Ecto neural progenitor cell (in vitro differentiated cells): ENCODE measurements at places on chromosomes 5 and 9.

- no peak for DNase-seq
These were observed 87.9 kb downstream of the SEMA4D start for GRCh38 chr9:89410022-89410421.

GRCh38 chr5:166823360-166823759 is 1468.1 kb upstream of the WWC1 start:
- no peak for DNase-seq

DNA sequence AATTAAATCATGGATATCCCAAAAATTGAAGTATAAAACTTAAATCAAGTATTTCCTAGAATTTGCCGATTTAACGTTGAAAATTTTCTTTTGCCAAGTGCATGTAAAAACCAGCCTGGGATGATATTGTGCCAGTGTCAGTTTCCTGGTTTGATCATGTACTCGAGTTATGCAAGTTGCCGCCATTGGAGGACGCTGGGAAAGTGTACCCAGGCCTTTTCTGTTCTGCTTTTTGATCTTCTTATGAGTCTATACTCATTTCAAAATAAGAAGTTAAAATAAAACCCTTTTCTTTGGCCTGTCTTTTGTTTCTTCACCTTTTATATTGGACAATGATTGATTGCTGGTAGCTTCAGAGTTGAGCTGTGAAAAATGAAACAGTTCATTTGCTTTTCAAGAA is 93.1 kb upstream of the NFIL3 start:
- no peak for DNase-seq

DNA sequence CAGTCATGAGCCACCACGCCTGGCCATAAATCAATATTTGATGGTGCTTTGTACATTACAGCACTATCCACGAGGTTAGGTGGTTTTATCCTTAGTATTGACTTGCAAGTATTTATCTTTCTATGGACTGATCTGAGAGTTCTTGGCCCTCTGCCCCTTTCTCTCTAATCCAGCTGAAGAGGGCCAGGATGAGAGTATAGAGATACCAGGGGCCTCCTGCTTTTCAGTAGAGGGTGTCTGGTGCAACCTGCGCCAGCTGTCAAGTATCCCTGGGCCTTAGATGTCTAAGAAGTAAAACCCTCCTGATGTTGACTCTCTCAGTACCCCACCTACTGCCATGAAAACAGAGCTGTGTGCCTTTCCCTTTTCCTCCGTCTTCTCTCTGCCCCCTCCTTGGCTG is 153.4 kb downstream of the SLIT3 start:
- no peak for DNase-seq

- DNase-seq, result no peak
These were observed 222.6 kb downstream of the PRDM9 start for GRCh38 chr5:23730023-23730422.

DNA sequence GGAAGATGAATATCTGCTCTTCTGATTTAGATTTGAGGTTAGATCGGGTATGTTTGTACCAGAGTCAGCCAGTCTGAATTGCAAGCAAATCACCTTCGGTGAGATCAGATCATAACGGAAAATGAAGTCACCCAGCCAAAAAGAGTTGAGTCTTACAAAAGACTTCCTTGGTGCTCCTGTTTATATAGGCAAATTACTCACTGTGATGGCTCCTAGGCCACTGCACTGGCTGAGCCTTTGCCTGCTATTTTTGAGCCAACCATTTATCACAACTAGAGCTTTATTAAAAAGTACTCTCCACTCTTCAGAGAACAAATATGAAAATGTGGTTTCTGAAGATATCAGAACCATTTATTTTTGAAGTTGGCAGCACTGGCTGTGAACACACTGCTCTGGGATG is 277.7 kb upstream of the PCSK5 start:
- DNase-seq, result no peak
